ENCODE measurements at places on chromosomes 1 and 21.
A peak's percentile ranks its signal among the peaks of the same experiment; 100 is the strongest.

DNA sequence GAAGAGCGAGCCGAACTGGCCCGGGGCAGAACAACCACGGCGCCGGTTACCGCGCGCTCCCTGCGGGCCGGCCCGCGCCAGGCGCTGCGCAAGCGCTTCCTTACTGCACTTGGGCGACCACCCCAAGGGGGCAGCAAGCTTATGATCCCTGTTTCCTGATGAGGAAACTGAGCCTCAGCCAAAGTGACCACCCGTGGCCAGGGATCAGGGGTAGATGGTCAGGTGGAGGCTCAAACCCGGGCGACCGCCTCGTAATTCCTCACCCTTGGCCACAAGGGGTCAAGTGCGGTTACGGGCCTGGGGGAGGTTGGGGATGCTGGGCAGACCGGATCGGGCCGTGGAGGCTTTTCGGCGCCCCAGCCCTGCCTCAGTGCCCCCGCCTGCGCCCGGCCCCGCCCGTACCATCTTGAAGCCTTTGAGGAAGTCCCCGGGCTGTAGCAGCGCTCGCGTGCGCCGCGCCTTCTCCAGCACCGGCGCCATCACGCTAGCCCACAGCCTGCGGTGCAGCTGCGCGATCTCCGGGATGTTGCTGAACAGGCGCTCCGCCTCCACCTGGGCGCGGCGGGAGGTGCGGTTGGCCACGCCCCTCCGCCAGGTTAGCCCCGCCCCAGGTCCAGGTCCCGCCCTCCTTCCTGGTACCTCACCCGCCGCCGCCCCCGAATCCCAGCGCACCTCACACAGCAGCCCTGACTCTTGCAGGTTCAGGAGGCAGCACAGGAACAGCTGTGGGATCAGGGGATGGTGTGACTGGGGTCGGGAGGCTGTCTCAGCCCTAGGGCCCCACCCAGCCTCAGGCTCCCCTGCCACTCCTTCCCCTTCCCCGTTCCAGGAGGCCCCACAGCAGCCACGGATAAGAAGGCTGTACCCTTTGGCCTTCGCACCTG lies 5.4 kb upstream of the TNFRSF25 start:
- DNase-seq: no peak

DNA sequence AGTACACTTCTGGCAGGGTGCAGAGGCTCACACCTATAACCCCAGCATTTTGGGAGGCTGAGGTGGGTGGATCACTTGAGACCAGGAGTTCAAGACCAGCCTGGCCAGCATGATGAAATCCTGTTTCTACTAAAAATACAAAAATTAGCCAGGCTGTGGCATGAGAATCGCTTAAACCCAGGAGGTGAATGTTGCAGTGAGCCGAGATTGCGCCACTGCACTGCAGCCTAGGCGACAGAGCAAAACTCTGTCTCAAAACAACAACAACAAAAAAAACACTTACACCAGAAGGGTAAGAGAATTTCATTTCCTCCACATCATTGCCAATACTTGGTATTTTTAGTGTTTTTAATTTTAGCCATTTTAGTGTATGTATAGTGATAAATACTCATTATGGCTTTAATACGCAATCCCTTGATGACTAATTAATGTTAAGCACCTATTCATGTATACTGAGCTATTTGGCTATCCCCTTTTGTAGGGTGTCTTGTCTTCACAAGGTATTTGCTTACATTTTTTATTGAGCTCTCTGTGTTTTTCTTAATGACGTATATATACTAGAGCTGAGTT lies 77.1 kb upstream of the TNR start:
- no peak for DNase-seq

- DNase-seq: no peak
These were observed 405.0 kb downstream of the NTNG1 start for GRCh38 chr1:107545879-107546278.

DNA sequence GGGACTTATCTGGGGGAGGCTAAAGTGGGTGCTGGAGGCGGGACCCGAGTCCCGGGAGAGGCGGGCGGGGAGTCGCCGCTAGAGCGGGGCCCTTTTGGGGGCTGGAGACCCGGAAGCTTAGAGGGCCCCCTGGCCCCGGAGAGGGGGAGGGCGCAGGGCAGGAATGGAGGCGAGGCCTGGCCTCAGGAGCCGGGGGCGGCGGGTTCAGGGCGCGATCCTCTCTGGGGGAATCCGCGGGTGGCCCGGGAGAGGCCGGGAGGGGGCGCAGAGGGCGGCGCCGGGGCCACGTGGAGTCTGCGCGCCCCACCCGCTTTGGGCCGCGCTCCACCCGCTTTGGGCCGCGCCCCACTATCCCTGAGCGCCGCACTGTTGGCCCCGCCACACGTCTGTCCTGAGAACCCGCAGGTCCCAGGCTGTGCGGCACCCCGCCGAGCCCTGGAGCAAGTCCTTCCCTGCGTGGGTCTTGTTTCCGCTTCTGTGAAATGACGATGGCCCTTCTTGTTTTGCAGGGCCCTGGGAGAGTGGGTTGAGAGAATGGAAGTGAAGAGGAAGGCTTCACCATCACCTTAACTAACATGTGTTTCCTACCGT lies 84.4 kb downstream of the NKAIN1 start:
- peak; percentile 92 for DNase-seq

GRCh38 chr1:109619576-109620400 lies at the start of the genes AMPD2 and GNAT2:
Gene AMPD2, plus strand, starts transcription at chr1:109619837. Its CDS starts 1,339 bp downstream, at chr1:109621176.
Gene GNAT2, minus strand, starts transcription at chr1:109619616. Its CDS starts 6,746 bp downstream, at chr1:109612870.
- DNase-seq: peak; percentile 93

GRCh38 chr21:38266732-38267131 lies 9.9 kb downstream of the KCNJ15 start:
- DNase-seq: peak; percentile 3

DNA sequence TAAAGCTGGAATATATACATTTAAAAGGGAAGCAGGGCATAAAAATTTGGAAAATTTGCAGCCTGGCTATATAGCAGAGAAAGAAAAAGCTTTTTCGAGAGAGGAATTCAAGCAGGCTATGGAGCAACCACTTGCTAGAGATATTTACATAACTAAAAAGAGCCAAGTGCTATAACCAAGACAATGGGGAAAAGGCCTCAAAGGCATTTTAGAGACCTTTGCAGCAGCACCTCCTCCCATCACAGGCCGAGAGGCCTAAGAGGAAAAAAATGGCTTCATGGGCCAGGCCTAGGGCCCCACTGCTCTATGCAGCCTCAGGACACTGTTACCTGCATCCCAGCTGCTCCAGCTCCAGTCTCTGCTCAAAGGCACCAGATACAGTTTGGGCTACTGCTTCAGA lies 37.0 kb downstream of the CAPN9 start:
- DNase-seq: no peak

- DNase-seq: no peak
These were observed 32.6 kb upstream of the FNBP1L start for GRCh38 chr1:93415296-93415695.

GRCh38 chr1:6500544-6501278 lies 9.2 kb upstream of the PLEKHG5 start:
- DNase-seq: peak; percentile 96

- DNase-seq: peak; percentile 99
These were observed at the start of gene BTBD19 for GRCh38 chr1:44808063-44808937. Gene BTBD19, plus strand, starts transcription at chr1:44808523. Its CDS starts 298 bp downstream, at chr1:44808821.

DNA sequence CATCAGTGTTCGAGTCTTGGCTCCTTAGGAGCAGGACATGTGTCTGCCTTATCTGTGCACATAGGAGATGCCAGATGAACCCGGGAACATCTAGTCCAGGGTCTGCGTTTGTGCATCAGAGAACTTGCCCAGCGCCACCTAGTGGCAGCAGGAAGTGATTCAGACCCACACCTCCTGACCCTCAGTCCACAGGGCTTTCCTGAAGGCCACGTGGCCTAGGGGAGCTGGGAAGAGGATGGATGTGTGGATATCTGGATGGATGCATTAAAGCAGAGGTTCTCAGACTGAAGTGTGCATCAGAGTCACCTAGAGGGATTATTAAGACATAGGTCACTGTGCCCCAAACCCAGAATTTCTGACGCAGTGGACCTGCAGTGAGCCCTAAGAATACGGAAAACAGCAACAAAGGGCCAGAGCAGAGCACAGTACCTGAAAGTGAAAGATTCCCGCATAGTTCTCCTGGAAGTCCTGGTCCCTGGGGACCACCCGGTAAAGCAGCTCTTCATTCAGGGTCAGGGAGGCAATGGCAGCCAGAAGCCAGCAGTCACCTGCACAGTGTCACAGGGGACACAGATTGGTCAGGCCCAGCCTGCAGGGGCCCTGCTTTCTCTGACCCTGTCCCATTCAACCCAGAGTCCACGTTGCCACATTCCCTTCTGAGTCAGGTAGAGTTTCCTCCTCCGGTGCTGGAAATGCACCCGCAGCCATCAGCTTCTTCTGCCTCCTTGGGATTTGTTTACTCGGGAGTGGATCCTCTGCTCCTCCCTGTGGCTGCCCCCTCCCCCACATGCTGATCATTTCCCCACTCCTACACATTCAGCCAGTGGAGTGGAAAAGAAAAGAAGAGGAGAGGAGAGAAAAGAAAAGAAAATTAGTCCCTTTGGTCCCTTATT lies 37.0 kb downstream of the CAPN8 start:
- DNase-seq: no peak

- peak; percentile 95 for DNase-seq
These were observed 1.6 kb upstream of the LEFTY1 start for GRCh38 chr1:225890346-225891228.

DNA sequence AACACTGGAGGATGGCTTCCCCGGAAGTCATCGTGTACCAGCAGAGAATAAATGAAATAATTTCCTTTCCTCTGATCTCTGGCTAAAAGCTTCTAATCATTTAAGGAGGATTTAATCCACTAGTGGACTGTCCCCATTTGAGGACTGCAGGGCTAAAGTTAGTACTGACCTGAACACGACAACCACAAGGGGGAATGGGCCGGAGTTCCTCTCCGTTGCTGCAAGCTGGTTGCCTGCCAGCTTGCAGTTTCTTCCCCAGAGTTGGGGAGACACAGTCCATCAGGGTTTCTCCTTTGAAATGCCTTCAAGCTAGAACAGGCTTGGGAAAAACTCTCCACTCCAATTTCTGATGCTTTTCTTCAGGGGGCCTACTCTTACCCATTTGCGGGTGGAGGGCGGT lies 35.5 kb upstream of the NPL start:
- no peak for DNase-seq

- DNase-seq: no peak
These were observed 21.3 kb downstream of the GNAT2 start for GRCh38 chr1:109598156-109598555.

- no peak for DNase-seq
These were observed 37.7 kb downstream of the LHX9 start for GRCh38 chr1:197954718-197955418.

DNA sequence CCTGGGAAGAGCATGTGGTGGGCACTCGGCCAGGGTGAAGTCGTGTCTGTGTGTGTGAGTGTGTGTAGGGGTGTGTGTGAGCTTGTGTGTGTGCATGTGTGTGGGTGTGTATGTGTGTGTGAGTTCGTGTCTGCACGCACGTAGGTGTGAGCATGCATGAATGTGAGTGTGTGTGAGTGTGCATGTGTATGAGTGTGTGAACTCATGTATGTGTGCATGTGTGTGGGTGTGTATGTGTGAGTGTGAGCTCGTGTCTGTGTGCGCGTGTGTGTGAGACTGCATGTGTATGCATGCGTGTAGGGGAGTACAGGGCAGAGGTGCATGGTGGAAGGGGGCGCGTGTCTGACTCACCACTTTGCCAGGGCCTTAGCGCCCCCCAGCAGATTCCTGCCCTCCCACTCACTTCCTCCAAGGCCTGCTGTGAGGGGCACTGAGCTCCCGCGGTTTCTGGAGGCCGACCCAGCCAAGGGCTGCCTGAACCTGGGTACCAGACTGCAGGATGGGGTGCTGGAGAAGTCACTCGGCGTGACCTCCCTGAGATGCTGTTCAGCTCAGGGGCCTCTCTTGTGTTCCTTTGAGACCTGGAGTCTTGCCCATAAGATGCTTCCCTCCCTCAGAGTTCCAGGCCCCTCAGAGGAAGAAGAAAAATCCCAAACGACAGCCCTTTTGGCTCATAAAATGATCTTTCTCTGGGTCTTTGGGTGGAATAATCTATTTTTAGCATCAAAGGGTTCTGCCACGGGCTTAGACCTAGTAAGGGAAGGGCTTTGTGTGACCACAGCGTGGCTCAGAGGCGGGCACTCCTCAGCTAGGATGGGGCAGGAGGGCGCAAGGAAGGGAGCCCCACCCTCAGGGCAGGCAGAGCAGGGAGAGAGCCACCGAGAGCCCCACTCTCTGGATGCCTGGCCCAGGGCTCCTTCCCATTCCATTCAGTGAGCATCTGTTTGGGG lies 41.1 kb upstream of the RUNX3 start:
- peak; percentile 79 for DNase-seq

- no peak for DNase-seq
These were observed 54.6 kb upstream of the ECE1 start for GRCh38 chr1:21344750-21345443.

DNA sequence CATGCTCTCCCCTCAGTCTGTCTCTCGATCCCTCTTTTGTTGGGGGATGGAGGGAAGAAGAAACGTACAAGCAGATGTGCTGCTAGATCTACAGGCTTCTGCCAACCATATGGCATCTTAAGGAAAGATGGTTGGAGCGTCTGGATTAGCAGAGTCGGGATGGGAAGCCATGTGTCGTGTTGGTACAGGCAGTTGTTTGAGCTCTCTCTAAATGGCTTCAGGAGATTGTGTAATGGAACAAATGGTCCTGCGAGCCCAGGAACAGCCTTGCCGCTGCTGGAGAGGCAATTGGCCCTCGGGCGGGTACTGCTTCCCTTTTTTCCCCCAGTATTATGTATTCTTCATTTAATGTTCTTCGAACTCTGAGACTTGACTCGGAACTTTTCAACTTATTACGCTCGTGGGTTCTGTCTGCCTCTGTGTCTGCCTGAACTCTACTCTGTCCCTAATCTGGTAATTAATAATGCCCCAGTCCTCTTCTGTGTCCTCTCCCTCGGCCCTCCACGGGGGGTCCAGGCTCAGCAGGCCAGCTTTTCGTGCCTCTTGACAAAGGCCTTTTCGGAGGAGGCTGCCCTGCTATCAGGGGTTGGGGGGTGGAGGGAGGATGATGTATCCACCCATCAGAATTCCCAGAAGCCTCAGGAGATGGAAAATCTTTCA lies 215.3 kb downstream of the SDCCAG8 start:
- no peak for DNase-seq

GRCh38 chr1:185016880-185017279 lies 28.5 kb upstream of the RNF2 start:
- DNase-seq: no peak

GRCh38 chr1:223038288-223039006 lies 104.6 kb downstream of the TLR5 start:
- DNase-seq: no peak

DNA sequence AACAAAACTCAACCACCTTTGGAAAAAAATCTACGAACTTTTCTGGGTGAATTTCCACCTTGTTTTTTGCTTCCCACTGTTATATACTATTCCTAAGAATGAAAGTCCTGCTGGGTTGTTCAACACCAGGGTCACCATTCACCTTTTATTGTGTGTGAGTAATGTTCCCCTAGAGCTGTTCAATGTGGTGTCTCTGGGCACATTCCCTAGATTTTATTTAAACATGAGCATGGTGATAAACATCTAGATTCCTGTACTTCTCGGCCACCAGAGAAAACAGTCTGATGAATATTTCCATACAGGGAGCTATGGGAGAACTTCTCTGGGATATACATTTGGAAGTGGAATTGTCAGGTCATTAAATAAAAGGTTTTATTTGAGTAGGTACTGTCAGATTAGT lies 13.0 kb downstream of the FMN2 start:
- peak; percentile 42 for DNase-seq

All from osteoblast (primary cell).